Liver (tissue), 10 donors: ENCODE measurements at places on chromosomes 4 and X. TPM values are rescaled to one million over a fixed set of nuclear protein-coding genes. Genes with fewer than 3 reads are reported as not detected.

GRCh38 chrX:29690061-29690460 is 525.3 kb upstream of the MAGEB2 start:
- no peak for DNase-seq

- no peak for DNase-seq
Observed at GRCh38 chr4:791898-792625, 33.9 kb downstream of the CPLX1 start.

DNA sequence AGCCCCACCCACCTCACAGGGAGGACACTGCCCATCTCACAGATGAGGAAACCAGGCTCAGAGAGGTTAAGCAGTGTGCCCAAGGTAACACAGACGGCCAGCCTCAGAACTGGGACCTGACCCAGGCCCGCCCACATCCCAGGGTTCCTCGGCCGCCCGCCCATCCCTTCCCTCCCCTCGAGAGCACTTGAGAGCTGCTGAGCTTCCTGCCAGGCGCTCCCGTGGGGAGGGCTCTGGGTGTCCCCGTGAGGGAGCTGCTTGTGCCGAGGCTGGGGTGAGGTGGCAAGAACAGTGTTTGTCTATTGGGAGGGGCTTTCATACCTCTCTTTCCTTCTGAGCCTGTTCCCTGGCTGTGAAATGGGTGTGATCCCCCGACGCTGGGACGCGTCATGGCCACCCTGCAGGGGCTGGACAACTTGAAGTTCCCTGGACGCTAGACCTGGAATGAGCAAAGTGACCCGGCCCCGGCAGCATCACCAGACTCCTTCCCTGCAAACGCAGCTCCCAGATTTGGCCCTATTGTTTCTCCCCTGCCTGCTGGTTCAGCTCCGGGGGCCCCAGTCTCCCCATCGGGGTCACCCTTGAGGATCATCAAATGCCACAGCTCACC is 204.9 kb downstream of the AFAP1 start:
- no peak for DNase-seq

DNA sequence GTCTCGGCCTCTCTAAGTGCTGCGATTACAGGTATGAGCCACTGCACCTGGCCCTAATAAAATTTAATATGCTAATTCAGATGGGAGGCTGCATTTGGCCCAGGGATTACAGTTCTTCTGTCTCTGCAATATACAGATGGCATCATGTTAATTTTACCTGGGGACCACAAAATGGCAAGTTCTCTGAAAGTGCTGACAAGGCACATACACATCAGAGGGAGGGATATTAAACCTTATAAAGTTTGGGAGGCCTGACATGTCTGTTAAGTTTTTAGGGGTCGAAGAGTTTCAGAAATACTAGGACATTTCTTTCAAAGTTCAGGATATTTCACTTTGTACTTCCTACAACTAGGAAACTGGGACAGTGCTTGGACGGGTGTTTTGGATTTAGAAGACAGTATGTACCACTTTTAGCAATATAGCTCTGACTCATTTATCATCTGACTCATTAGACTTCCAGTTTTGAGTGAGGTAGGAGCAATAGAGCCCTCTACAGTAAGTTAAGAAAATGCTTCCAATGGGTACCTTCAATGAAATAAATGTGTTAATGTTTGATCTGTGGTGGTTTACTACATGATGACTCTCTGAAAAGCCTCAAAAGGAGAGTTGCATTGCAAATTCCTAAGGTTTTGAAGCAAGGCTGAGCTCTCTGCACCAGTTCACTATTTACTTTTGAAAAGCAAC is 981.0 kb upstream of the HS3ST1 start:
- no peak for DNase-seq

DNA sequence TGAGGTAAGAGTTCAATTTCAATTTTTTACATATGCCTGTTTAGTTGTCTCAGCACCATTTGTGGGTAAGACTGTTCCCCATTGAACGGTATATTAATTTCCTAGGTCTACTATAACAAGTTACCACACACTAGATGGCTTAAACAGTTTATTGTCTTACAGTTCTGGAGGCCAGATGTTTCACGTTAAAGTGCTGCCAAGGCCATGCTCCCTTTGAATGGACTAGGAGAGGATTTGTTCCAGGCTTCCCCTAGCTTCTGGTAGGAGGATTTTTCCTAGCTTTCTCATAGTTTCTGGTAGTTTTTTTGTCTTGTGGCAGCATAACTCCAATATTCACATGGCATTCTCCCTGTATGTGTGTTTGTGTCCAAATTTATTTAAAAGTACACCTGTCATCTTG is 149.3 kb upstream of the CYSLTR1 start:
- no peak for DNase-seq

GRCh38 chr4:159950707-159951106 is 847.8 kb downstream of the RAPGEF2 start:
- DNase-seq: no peak

DNA sequence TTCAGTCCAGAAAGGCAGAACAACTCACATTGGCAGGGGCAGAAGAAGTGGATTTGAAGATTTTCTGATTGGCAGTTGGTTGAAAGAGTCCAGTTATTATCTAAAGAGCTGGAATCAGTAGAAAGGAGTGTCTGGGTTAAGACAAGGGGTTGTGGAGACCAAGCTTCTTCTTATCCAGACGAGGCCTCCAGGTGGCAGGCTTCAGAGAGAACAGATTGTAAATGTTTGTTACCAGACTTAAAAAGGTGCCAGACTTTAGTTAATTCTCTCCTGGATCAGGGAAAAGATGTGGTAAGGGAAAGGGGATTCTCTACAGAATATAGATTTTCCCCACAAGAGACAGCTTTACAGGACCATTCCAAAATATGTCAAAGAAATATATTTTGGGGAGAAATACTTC is 36.7 kb upstream of the TLR3 start:
- no peak for DNase-seq

ASMT gene
- not detected for total RNA-seq

ANOS1 gene
- total RNA-seq: 1.6 TPM

ATOH1 gene
- total RNA-seq: not detected
